ENCODE measurements at places on chromosomes 5 and 9. TPM values are rescaled to one million over a fixed set of nuclear protein-coding genes. Genes with fewer than 3 reads are reported as not detected.

- H3K4me3 ChIP-seq, result no peak overlapping the region
- peaks cover 77% of the 10 kb centered on the region for H3K27me3 ChIP-seq
- DNase-seq, result no peak
- H3K36me3 ChIP-seq, result no peaks in the 10 kb centered on the region
- H3K27ac ChIP-seq, result no peak overlapping the region
- H3K4me1 ChIP-seq, result no peaks in the 10 kb centered on the region
Observed at GRCh38 chr5:6488021-6488420, 39.4 kb downstream of the UBE2QL1 start.

- H3K27me3 ChIP-seq, result no peaks in the 10 kb centered on the region
- peaks cover 22% of the 10 kb centered on the region for H3K36me3 ChIP-seq
- no peak overlapping the region for H3K4me3 ChIP-seq
- no peak for DNase-seq
- no peak overlapping the region for H3K27ac ChIP-seq
- H3K4me1 ChIP-seq, result peaks cover 16% of the 10 kb centered on the region
Observed at GRCh38 chr9:37974506-37975173, 70.7 kb upstream of the SLC25A51 start.

Gene SPATA31C1
- total RNA-seq, result not detected

DNA sequence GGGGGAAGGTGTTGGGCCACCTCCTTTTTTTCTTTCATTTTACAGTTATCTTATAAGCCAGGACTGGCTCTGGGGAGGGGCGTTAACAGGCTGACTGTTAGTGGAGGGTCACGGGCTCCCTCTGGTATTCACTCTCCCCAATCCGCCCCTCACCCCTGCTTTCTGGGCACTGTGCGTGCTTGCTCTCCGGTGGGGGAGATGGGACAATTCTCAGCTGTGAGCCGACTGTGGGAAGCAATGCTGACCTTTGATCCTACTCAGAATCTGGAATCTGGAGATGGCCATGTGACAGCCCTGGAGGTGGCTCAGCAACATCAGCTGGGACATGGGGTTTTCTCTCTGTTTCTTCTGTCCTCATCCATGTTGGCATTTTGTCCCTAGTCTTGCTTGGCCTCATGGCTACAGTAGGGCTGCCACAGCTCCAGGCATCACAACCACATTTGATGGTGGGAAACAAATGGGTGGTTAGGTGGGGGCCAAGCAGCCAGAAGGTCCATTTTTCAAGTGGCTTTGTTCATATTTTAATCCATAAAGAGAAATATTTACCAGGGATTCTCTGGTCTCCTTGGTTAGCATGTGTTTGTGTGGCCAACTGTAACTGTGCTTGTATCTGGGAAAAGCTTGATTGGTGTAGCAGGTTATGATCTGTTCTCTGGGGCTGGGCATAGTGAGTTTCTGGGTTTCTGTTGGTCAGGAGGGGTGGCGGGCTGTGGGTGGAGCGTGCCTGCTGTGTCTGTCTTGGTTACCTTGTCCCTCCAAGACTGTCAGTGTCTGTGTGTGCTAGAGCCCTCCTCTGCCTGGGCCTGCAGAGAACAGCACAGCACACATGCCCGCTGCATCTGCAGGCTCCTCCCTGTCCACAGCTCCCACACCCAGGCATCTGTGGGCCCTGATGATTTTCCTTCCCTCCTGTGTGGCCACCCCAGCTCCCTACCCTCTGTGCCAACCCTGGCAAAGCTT, 12.4 kb downstream of the WNK2 start:
- no peaks in the 10 kb centered on the region for H3K36me3 ChIP-seq
- peaks cover 13% of the 10 kb centered on the region for H3K27me3 ChIP-seq
- H3K27ac ChIP-seq, result no peak overlapping the region
- H3K4me1 ChIP-seq, result no peaks in the 10 kb centered on the region
- no peak for DNase-seq

Gene QRFP
- total RNA-seq, result not detected

Gene DMRT3
- total RNA-seq, result not detected

DNA sequence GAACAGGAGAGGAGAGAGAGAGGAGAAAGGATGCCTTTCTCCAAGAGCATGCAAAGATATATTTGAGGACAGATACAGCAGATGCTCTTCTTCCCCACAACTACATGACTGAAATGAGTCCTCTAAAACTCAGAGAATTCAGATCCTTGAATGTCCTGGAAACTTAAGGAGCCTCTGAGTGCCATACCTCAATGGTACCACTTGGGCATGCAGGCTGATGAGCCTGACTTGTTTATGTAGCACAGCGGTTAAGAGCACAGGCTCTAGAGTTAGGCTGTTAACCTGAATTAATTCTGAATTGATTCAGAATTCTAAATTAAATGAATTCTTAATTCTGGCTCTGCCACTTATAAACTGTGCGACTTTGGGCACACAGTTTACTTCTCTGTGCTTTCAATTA, 5.7 kb downstream of the PLPPR1 start:
- H3K4me1 ChIP-seq, result no peaks in the 10 kb centered on the region
- H3K36me3 ChIP-seq, result no peaks in the 10 kb centered on the region
- no peak for DNase-seq
- no peak overlapping the region for H3K27ac ChIP-seq
- peaks cover 72% of the 10 kb centered on the region for H3K27me3 ChIP-seq
- H3K4me3 ChIP-seq, result no peak overlapping the region

DNA sequence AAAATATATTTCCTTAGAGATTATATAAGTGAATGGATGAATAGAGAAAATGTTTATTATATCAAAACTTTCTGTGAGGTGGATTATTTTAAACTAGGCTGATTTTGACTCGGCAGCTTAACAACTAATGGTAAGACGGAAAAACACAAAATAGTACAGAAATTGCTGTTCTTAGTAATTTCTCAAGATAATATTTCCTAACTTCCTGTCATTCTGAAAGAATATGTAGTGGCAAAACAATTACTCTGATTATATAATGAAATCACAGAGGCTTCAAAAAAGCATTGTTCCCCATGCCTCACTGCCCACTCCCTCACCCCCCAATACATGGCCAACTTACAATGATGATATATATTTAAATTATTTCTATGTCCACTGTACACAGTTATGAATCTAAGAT, 85.4 kb downstream of the YTHDC2 start:
- H3K27ac ChIP-seq, result no peak overlapping the region
- H3K27me3 ChIP-seq, result no peaks in the 10 kb centered on the region
- no peak for DNase-seq
- no peak overlapping the region for H3K4me3 ChIP-seq
- H3K36me3 ChIP-seq, result peaks cover 22% of the 10 kb centered on the region

GRCh38 chr9:96856363-96857286, 2.3 kb upstream of the ZNF782 start:
- H3K4me3 ChIP-seq, result no peak overlapping the region
- DNase-seq, result peak; percentile 79
- H3K27me3 ChIP-seq, result no peaks in the 10 kb centered on the region
- H3K27ac ChIP-seq, result no peak overlapping the region

Gene CDH6
- total RNA-seq, result not detected

Measured in MCF 10A (cell line).